HS-5 (cell line): ENCODE measurements at places on chromosomes 3 and 15.
A peak's percentile ranks its signal among the peaks of the same experiment; 100 is the strongest.

DNA sequence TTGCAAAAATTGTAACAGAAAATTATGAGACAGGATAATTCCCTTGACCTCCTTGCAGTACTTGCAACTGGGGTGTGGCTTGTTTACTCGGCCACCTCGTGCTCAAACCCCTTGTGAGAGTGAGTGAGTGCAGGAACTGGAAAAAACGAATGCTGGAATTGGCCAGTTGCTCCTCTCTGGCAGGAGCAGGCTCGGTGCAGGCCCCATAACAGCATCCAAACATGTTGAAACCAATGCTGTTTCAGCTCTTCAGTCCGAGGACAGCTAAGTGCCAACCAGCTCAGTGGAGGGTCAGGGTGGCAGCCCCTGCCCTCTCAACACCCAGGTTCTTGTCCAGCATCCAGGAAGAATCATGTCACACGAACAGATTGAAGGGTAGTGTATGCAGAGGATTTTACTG lies 36.9 kb downstream of the METTL6 start:
- no peak for DNase-seq

DNA sequence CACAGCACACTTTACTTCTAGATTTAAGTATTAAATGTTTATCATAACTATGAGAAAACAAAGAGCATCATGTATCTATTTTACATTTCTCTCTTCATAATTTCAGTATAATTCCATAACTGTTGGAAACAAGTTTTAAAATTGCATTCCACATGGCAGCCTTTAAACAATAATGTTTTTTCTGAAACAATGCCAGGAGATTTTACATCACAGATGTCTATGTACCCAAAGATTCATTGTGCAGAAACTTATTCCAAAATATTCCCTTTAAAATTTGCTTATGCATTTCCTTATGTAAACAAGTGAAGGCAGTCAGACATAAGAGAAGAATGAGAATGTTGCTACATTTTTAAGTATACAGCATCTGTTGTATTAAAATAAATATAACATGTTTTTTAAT lies 324.9 kb upstream of the COL8A1 start:
- DNase-seq: no peak

- DNase-seq: no peak
Measured at GRCh38 chr3:112365636-112366035, 32.7 kb downstream of the CD200 start.

DNA sequence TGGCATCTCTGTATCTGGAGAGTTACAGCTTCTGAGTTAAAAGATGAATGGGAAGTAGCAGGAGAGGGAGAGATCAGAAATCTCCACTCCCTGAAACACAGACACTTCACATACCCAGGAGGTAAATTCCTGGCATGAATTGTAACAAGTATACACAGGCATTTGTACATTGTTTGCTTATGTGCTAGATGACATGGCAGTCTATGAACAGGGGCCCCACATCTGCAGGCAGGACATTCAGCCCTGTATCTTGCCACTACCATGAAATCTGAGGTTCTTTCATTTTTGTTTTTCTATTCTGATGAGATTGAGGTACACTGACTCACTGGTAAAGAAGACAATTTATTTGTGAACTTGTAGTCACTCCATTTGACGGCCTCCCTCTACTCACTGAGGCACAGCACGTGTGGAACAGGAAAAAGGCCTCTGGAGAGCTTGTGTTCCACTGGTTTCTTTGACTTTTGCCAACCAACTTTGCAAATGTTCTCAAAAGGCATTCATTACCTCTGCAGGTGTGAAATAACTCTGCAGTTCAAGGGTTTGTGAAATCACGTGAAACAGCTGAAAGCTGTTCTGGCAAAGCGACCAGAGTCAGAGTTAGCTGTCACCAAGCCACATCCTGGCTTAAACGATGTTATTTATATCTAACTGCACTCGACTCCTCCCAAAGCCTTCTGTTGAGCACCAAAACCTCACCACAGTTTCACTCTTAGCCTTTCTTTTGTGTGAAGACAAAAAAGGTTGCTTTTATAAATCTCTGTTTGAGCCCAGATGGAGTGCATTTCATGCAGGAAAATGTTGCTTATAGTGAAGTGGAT lies 401.3 kb upstream of the CFAP20DC start:
- DNase-seq: no peak

DNA sequence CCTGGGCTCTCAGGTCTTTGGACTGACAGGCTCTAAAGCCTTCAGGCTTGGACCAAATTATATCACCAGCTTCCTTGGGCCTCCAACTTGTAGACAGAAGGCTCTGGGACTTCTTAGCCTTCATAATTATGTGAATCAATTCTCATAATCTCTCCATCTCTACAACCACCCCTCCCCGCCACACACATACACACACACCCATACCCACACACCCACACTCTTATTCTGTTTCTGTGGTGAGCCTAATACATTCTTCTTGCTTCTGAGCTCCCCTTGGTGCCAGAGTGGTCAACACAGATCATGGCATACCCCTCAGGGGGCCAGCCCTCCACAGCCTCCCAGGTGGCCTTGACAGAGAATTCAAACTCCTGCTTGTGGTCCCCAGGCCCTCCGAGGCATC lies 5.6 kb upstream of the NUP210 start:
- DNase-seq: no peak

- DNase-seq: no peak
Measured at GRCh38 chr15:67968966-67969365, 85.1 kb upstream of the PIAS1 start.

DNA sequence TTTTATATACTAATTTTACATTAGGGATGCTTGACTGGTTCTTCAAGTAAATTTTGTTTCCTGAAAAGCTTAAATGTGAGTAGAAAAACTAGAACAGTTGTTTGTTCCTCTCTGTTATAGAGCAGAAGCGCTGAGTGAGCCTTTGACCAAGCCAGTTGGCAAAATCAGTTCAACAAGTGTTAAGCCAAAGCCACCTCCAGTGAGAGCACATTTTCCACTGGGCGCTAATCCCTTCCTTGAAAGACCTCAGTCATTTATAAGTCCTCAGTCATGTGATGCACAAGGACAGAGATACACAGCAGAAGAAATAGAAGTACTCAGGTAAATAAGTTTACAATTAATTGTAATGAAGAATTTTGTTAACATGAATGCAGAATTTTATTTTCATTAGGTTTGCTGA lies 14.6 kb downstream of the CAPN7 start:
- no peak for DNase-seq

- no peak for DNase-seq
Measured at GRCh38 chr15:79702621-79703020, 194.2 kb downstream of the MTHFS start.

- no peak for DNase-seq
Measured at GRCh38 chr3:169052465-169053302, 610.8 kb downstream of the MECOM start.

DNA sequence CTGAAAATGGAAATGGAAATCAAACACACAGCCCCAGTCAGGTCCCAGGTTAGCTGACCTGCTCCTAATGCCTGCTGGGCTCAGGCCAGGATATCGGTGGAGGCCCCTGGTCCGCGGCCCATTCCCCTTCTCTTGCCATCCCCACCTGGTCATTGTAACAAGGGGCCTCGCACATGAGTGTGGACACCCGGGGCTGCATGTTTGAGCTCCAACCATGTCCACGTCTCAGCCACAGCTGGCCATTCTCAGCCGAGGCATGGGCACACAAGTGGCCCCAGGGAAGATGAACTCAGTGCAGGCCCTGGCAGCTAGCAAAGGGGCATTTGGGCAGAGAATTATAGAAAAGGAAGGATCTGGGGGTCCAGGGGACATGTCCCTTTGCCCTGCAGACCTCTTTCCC lies 41.7 kb downstream of the FAM174B start:
- no peak for DNase-seq

GRCh38 chr15:65327651-65328393 lies 23.3 kb downstream of the RNU5B-1 start:
- no peak for DNase-seq

DNA sequence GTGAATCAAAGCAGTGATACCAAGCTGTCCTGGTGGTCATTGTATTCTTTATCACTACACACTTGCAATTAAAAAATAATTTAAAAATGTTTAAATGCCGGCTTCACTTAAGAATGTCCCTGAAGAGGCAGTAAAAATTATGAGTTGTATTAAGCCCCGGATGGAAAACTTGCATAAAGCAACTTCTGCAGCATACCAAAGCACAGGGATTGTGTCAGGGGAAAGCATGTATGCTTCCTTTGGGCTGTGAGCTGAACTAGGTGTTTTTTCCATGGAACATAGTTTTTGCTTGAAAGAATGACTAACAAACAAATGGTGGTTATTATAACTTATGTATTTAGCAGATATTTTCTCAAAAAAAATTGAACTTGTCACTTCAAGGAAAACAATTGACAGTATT lies 143.1 kb downstream of the ARNT2 start:
- no peak for DNase-seq

DNA sequence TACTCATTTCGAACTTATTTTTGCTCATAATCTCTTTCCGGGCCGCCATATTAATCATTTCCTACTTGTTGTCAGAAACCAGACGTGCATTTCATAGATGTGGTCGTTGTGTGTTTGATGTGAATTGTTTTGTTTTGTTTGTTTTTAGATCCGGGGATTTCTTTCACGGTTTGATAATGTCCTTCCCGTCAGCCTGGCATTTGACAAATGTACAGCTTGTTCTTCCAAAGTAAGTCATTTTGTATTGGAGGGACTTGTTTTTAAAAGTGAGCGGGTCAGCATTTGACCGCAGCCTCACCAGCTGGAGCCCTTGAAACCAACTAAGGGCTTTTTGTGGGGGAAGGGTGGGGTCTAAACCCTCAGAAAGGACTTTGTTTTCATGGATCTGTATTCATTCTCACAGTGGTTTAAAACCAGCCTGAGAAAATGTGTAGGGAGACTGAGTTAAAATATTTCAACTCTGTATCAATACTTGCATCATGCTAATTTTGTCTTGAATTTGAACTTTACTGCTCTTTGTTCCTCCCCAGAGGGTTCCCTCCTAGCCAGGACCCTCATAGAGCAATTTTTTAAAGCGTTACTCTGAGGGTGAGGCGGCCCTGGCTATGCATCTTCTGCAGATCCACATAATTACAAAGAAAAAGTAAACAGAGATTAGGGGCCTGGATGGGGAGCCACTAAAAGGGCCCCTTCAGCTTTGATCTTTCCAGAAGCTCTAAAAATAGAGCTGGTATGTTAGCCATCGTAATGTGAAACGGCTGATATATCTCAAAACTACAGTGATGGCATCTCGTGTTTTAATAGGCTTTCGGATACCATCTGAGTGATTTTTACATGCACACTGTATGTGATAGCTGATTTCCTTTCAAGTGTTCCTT lies 107.9 kb downstream of the ATG7 start:
- DNase-seq: no peak

DNA sequence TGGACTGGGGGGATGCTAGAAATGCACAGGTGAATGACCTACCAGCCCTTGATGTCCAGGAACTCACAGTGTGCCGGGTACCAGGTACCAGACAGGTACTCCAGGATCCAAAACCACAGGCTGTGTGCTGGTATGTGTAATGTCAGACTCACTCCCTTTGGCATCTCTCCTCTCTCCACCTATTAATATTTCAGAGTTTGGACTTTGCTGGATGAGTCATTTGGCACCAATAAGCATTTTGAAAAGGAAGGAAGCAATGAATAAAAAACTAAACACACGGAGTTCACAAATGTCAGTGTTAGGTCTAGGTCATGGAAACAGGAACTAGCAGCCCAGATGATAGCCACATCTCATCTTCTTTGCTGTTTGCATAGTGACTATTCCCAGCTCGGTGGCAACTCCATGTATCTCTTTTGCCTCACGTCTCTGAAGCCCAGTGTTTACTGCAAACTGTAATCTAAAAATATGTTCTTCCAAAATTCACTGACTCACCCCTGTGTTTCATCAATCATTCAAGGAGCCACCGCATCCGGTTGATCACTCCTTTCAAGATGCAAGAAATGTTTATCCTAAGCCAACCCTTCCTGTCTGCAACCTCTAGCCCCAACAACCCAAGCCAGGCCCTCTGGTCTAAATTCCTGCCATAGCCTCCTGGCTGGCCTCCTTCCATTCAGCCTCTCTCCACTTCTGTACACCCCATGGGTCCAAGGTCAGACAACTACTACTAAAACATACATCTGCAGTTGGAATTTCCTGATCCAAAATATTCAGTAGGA lies 8.4 kb downstream of the ITGB5 start:
- peak; percentile 98 for DNase-seq

DNA sequence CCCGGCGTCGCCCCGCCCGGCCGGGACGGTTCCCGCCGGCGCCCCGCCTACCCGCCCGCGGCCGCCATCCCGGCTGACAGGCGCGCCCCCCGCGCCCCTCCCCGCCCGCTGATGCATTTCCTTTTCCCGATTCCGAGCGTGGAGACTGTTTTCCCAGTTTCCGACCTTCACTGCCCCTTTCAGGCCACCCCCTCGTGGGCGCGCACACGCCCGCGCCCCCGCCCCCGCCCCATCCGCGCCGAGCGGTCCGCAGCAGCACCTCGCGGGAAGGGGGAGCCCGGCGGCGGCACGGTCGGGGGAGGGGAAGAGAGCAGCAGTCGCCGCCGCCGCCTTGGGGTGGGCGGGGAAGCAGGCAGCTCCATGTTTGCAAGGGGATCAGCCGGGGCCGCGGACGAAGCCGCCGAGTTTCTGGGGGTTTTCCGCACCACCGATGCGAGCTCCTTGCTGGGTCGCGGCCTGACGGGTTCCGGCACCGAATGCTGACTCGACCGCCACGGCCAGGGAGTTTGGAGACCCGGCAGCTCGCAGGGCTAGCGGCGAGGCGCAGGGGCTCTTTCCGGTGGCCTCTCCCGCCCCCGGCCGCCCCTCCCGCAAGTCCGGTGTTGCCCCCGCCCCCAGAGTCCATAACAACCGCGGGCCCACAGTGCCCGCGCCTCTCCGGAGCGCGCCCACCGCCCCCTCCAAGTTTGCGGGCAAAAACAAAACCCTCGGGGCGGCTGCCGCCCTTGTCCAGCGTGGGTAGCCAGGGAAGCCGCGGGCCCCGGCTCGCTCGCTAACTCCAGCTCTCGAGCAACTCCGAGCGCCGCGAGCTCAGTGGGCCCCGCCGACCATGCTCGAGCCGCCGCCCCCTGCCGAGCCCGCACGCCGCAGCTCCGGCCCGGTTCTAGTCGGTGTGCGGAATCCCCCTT lies 3.2 kb upstream of the SIN3A start:
- no peak for DNase-seq

DNA sequence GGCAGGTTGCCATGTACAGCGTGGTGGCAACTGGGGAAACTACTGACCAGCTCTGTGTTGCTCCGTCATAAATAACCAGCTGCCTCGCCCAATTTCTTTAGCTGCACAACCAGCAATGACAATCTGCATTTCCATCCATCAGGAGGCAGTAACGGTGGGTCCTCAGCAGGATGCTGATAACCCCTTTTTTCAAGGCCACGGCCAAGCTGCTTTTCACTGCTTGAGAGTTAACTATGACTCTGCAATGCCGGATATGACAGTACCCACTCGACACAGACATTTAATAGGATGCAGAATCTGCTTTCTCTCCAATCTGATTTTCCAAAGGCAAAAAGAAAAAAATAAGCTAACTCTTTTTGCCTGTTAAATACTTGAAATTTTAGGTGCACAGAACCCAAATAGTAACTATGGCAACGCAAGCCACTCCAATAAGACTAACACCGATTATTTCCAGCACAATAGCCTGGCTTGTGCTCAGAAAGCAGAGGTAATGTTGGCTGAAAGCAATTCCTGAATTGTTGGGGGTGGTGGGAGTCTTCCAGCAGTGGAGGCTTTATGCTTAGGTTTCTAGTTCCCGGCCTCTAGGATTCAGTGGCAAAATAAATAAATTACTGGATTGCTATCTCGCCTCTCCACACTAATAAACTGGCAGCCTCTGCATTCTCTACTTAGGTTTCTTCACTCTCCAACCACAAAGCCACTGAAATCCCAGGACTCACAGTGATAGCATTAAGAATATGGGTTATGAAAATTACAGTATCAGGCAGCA lies 31.2 kb upstream of the SRGAP3 start:
- no peak for DNase-seq
